HCT116 (cell line): ENCODE measurements at places on chromosomes 3 and 15. TPM values are rescaled to one million over a fixed set of nuclear protein-coding genes. Genes with fewer than 3 reads are reported as not detected.

ITPKA gene
- 10.8 TPM for total RNA-seq

ZDHHC23 gene
- 22.8 TPM for total RNA-seq

BLOC1S6 gene
- total RNA-seq: 40.7 TPM

UMPS gene
- total RNA-seq: 41.3 TPM

TRAK1 gene
- total RNA-seq: 25.9 TPM

FSIP1 gene
- total RNA-seq: 0.42 TPM

HAUS2 gene
- total RNA-seq: 39.8 TPM

ZNF620 gene
- total RNA-seq: 10.2 TPM

WNT5A gene
- 0.15 TPM for total RNA-seq

SEMA3G gene
- 4.2 TPM for total RNA-seq

PLA2G4D gene
- 0.34 TPM for total RNA-seq

RASGRF1 gene
- 2.4 TPM for total RNA-seq

GOLGA8G gene
- total RNA-seq: not detected

- no peaks in the 10 kb centered on the region for H3K4me1 ChIP-seq
- H3K27me3 ChIP-seq: 0 out of 2 replicates have a peak, but pooled peaks cover 9% of the 10 kb centered on the region
- DNase-seq: no peak
- H3K27ac ChIP-seq: no peak overlapping the region
Measured at GRCh38 chr3:135645541-135645940, 320.0 kb upstream of the PPP2R3A start.

GRCh38 chr3:141096981-141097380, 45.8 kb downstream of the SPSB4 start:
- H3K36me3 ChIP-seq: no peaks in the 10 kb centered on the region
- H3K4me3 ChIP-seq: no peak overlapping the region
- DNase-seq: no peak
- no peaks in the 10 kb centered on the region for H3K27me3 ChIP-seq
- no peak overlapping the region for H3K27ac ChIP-seq

DNA sequence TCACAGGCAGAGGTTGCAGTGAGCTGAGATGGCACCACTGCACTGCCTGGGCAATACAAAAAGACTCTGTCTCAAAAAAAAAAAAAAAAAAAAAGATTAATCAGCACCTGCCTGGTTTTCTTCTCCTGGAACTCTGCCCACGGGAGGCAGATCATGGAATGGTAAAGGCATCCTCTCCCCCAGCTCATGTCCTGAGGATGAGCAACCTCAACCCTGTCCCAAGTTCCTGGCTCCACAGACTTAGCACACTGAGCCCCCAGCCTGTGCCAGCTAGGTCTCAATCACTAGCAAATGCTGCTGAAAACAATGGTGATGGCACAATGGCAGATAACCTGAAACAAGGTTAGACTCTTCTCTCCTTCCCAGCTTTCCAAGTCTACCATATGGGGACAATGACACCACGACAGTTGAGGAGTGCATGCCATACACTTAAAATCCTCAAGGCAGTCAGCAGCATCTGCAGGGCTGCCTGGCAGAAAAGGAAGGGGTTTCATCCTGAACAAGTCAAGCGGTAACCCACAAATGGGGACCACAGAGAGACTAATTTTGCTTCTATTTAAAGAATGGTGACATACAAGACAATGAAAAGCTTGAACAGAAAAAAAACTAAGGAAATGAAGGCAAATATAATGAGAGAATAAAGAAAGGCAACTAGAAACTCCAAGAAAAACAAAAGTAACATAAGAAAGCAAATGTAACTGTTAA, 4.8 kb downstream of the CLN6 start:
- no peaks in the 10 kb centered on the region for H3K27me3 ChIP-seq
- DNase-seq: no peak
- H3K4me3 ChIP-seq: no peak overlapping the region
- peaks cover 9% of the 10 kb centered on the region; the same call in 1 of the 2 replicates for H3K36me3 ChIP-seq
- H3K4me1 ChIP-seq: peaks cover 16% of the 10 kb centered on the region

DNA sequence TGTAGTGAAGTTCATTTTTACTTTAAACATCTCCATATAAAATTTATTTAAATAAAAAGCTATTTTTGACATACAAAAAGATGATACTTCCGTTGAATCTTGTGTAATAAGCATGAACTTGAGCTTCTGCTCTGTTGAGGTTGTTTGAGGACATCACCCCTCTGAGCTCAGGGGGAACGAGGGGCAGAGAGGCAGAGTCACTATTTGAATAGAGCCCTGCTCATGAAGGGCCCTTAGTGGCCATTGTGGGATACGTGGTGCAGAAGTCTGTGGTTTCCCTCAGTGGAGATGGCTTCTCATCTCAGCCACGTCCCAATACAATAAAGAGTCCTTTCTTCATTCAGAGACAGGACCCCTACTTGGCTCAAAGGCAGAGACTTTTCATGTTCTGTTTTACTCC, 10.6 kb downstream of the CEMIP start:
- H3K36me3 ChIP-seq: no peaks in the 10 kb centered on the region
- H3K4me1 ChIP-seq: no peaks in the 10 kb centered on the region
- H3K4me3 ChIP-seq: no peak overlapping the region
- H3K27me3 ChIP-seq: no peaks in the 10 kb centered on the region
- DNase-seq: no peak

DNA sequence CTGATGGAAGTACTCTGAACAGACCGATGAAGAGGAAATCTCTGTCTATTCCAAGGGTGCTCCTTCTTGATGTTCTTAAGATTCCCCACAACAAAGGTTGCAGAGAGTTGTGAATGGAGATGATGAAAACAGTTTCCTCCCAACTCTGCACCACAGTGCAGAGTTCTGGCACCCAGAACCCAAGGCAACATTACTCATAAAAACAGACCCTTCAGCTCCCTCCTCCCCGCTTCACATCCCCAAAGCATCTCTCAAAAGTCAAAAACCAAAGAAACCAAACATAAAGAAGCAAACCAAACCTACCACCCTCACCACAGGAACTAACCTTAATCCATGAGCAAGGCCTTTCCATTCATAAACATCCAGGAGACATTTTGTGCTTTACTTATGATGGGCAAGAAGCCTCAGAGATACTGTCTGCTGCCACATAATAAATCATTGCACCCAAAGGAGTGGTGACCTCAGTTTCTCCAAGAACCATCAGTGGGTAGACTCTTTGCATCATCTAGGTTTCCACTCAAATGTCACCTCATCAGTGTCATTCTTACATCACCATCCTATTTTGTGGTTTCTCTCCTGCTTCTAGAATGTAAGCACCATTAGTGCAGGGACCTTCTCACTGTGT, 13.2 kb downstream of the PCOLCE2 start:
- DNase-seq: no peak
- no peak overlapping the region for H3K4me3 ChIP-seq
- H3K27ac ChIP-seq: no peak overlapping the region

GRCh38 chr15:81491414-81492096, 117.5 kb upstream of the TMC3 start:
- DNase-seq: no peak
- H3K27ac ChIP-seq: no peak overlapping the region
- peaks cover 62% of the 10 kb centered on the region for H3K27me3 ChIP-seq
- no peaks in the 10 kb centered on the region for H3K36me3 ChIP-seq
- no peak overlapping the region for H3K4me3 ChIP-seq

GRCh38 chr15:58355382-58355971, 76.3 kb upstream of the LIPC start:
- H3K27ac ChIP-seq: no peak overlapping the region
- H3K27me3 ChIP-seq: no peaks in the 10 kb centered on the region
- no peak overlapping the region for H3K4me3 ChIP-seq
- no peaks in the 10 kb centered on the region for H3K4me1 ChIP-seq

DNA sequence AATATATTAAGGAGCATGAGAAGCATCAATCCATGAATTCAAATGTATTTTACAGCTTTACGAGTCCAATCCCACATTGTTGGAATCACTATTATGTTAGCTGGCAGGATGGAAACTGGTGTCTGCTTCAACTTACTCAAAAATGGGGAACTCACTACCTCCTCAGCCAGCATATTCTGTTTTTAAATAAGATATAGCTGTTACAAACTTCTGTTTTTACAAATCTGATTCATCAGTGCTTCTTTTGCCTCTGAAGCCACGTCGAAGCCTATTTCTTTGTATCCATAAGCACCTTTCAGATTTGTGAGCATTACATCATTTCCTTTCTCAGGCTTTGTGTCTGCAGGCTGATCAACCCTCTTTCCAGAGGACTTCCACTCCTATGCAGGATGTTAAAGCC, 105.9 kb downstream of the TPRG1 start:
- DNase-seq: no peak
- H3K4me1 ChIP-seq: peaks cover 10% of the 10 kb centered on the region
- no peak overlapping the region for H3K4me3 ChIP-seq
- no peaks in the 10 kb centered on the region for H3K36me3 ChIP-seq
- H3K27me3 ChIP-seq: no peaks in the 10 kb centered on the region; the same call in 1 of the 2 replicates

- no peak overlapping the region for H3K4me3 ChIP-seq
- no peak overlapping the region for H3K27ac ChIP-seq
- peaks cover 24% of the 10 kb centered on the region for H3K27me3 ChIP-seq
- H3K36me3 ChIP-seq: no peaks in the 10 kb centered on the region
- DNase-seq: no peak
- no peaks in the 10 kb centered on the region for H3K4me1 ChIP-seq
Measured at GRCh38 chr3:133238015-133238414, 161.8 kb upstream of the BFSP2 start.

DNA sequence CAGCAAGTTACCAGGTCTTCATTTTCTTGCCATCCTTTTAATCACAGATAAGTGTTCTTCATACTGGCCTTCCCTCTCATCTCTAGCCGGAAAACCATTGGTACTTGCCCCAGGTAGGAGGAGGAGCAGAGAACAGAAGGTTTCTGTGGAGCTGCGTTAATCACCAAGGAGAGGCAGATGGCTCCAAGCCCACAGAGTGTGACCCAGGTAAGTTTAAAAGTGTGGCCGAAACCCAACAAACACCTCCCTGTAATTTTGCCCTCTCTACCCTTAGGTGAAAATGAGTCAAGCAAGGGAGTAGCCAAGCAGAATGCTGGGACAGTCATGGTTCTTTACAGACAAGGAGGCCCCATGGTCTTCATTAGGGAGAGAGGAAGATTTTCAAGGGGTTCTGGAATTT, 37.3 kb downstream of the NFKBIZ start:
- no peak for DNase-seq
- H3K36me3 ChIP-seq: no peaks in the 10 kb centered on the region
- H3K4me3 ChIP-seq: no peak overlapping the region
- H3K4me1 ChIP-seq: no peaks in the 10 kb centered on the region
- H3K27me3 ChIP-seq: no peaks in the 10 kb centered on the region

DNA sequence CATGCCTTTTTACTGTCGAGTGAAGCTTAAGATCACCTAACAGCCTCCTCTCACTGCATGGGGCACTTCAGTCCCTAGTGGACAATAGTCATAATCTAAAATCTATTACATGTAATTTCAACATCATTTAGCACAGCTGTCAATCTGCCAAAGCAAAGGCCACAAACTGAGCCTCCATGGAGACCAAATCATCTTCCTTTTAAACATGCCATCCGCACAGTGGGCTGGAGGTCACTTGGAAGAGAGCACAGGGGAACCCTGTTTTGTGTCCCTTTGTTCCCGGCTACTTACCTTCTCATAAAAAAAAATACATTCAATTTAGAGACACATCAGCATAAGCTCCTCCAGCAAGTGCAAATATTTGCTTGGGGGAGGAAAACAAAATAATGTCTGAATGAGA, 167.3 kb downstream of the SQOR start:
- no peaks in the 10 kb centered on the region for H3K27me3 ChIP-seq
- no peak overlapping the region for H3K27ac ChIP-seq
- H3K4me1 ChIP-seq: no peaks in the 10 kb centered on the region
- no peak for DNase-seq
- H3K36me3 ChIP-seq: no peaks in the 10 kb centered on the region

DNA sequence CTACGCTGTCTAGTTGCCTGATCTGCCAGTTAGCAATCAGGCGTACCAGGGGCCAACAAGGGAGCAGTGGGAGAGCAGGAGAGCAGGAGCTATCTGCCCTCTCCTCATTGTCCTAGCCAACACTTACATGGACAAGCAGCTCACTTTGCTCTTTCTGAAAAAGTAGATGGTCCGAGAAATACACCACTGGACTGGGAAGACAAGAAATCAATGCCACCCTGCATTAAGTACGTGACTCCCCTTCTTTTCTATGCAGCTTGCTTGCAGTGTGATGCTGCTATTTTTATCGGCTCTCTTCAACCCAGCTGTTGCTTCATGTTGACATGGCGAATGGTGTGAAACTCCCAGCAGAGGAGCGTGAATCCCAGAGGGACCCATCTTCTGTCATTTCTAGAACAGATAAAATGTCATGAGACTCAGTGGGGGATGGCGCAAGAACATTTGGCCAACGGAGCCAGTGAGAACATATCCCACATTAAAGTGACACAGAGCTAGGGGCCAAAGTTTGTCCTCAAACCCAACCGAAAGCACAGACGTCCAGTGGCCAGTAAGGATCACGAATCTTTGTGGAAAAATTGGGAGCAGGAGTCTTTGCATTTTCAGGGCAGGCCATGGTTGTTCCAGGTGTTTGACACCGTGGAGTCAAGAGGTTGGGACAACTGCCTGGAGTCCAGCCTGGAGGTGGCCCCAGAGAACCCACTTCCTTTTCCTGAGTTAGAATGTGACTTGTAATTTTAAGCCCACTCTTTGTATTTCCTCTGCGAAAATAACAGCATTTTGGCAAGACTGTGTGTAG, 53.7 kb upstream of the MEF2A start:
- H3K4me1 ChIP-seq: no peaks in the 10 kb centered on the region
- no peak overlapping the region for H3K4me3 ChIP-seq
- no peaks in the 10 kb centered on the region for H3K27me3 ChIP-seq

DNA sequence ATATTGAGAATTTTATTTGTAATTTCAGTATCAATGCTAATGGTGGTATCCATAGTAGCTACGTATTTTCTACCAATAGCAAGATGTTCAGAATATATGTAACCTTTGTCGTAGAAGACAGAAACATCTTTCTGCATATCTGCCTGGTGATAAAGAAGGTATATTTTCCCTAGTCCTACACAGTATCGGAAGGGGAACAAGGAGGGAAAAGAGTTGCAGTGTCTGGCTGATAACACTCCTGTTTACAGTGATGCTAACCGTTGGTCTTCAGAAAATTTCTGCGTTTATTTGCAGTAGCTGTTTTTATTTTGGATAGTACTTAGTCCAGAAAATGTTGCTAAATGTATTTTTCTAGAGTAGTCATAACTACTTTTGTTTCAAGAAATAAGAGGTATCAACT, 25.2 kb downstream of the TSC22D2 start:
- no peak overlapping the region for H3K4me3 ChIP-seq
- H3K4me1 ChIP-seq: no peaks in the 10 kb centered on the region
- no peaks in the 10 kb centered on the region for H3K36me3 ChIP-seq
- no peak for DNase-seq
- H3K27ac ChIP-seq: no peak overlapping the region

DNA sequence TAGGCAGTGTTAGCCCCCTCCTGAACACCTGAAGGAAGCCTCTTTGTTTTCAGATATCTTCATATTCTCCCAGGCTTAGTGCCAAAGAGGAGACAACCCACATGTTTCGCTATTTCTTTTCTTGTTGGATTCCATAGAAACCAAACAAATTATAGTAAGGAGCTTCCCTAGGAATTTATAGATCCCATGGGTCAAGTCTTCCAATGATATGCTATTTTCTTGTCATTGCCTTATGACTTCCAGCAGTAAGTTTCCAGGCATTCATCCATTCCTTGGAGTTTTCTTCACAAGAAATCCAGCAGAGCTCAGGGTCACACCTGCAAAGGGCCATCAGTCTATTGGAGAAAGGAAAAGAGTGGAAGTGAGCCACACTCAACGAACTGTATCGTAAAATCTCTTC, 9.9 kb upstream of the KCNMB2 start:
- no peaks in the 10 kb centered on the region for H3K36me3 ChIP-seq
- H3K4me1 ChIP-seq: no peaks in the 10 kb centered on the region
- H3K27ac ChIP-seq: no peak overlapping the region
- no peak for DNase-seq
- no peaks in the 10 kb centered on the region for H3K27me3 ChIP-seq

- no peak overlapping the region for H3K27ac ChIP-seq
- no peak for DNase-seq
- no peak overlapping the region for H3K4me3 ChIP-seq
- H3K27me3 ChIP-seq: no peaks in the 10 kb centered on the region
- no peaks in the 10 kb centered on the region for H3K36me3 ChIP-seq
Measured at GRCh38 chr3:101638261-101638745, 38.6 kb downstream of the ZBTB11 start.
